Jurkat, Clone E6-1 (cell line): ENCODE measurements at places on chromosomes 12 and 14.

GRCh38 chr12:65419284-65420072 lies 141.0 kb downstream of the MSRB3 start:
- DNase-seq: peak; percentile 5

DNA sequence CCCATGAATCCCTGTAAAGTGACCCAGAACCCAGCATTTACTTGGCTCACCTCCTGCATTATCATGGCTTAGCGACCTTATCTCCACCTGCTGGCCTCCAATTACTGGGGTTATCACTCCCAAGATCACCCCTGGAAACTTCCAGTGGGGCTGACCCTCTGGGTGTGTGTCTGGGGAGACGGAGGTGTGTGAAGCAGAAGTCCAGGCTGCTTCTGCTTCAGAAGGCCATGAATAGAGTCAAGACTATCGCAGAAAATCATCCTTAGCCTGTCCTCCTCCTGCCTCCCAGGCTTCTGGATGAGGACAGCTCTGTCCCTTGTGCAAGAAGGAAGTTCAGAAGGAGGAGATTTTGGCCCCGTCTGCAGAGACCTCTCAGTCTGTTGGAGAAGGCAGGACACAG lies 408 bp upstream of the KRT72 start:
- no peak for DNase-seq

- no peak for DNase-seq
These were observed 1494.7 kb upstream of the TMEM132C start for GRCh38 chr12:126772171-126772864.

DNA sequence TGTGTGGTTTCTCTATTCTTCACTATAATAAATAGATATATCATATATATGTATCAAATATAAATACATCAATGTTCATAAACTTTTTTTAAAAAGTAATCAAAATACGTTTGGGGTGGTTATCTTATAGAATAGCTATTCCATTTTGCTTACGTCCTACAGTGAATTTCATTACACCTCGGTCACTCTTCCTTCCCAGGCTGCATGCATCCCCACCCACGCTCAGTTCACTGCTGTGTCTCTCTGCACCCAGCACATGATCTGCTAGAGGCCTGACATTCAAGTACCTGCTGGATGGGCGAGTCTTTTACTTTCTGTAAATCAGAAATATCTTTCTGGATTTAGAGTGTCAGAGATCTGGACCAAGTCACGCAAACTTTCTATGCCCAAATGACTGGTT lies 3.6 kb downstream of the STX2 start:
- no peak for DNase-seq

DNA sequence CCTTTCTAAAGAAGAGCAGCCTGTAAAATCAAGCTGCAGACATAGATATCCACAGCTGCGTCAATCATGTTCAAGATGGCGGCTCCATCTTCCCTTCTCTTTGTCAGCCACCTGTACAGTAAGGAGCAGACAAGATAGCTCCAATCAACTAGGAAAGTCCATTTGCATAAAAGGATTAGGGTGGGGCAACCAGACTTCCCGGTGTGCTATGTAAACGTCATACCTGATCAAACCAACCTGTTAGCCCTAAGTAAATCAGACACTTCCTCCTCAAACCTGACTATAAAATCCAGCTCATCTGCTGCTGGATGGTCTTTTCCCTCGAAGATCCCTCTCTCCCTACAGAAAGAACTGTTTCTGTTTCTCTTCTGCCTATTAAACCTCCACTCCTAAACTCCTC lies 60.1 kb downstream of the BCAT1 start:
- DNase-seq: no peak

- peak; percentile 35 for DNase-seq
These were observed 123.0 kb downstream of the PLXNC1 start for GRCh38 chr12:94271351-94271750.

GRCh38 chr14:101719708-101720107 lies 41.8 kb upstream of the PPP2R5C start:
- no peak for DNase-seq

DNA sequence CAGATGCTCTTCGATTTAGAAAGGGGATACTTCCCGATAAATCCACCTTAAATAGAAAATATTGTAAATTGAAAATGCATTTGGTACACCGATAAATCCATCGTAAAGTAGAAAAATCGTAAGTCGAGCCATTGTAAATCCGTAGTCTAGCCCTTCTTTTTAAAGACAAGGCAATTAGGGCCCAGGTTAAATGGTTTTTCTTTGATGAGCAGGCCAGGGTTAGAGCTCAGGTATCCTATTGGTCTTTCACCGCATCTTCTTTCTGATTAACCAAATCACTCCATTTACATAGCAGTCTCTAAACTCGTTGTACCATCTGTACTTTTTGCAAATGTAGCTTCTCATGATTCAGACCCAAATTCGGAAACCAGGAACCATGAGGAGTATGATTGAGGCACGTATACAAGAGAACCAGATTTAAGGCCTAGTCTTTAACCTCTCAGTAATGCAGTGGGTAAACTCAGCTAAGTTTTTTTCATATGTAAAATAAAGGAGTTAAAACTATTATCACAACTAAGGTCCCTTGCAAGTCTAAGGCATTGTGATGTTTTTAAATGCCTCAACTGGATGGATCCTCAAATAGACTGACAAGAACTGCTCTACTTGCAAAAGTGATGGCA lies 2.2 kb upstream of the YAF2 start:
- no peak for DNase-seq

GRCh38 chr14:59677771-59678231 lies 101.2 kb upstream of the CCDC175 start:
- no peak for DNase-seq

DNA sequence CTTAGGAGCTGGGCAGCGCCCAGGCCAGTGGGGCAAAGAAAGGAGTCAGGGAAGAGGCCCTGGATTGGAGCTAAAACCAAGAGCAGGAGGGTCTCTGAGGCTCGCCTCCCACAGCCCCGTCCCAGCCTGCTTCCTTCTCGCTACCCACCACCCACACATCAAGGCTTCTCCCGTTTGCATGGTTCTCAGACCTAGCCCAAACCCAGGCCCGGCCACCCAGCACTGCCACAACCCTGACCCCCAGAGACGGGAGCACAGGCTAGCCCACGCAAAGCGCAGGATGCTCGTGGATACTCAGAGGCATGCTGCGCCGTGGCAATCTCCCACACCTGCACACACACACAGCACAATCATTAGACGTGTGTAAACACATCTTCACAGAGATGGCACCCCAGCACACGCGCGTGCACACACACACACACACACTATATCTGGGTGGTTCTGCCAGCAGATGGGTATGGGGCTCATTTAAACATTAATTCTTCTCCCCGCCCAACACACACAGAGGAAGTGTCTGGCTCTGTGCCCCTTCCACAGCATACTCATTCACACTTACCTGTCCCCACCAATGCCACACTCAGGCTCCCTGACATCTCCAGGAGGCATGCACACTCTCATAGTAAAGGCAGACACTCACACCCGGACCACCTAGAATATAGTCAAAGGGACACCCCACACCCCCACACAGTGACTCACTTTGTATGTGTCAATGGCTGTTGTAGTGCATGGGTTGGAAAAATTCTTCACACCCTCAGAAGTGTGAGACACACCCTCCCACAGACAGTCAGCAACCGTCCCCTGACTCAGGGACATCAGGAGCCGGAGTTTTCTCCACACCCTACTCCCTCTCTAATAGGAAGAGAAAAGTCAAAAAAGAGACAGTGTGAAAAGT lies 1.1 kb downstream of the CARMIL3 start:
- no peak for DNase-seq

DNA sequence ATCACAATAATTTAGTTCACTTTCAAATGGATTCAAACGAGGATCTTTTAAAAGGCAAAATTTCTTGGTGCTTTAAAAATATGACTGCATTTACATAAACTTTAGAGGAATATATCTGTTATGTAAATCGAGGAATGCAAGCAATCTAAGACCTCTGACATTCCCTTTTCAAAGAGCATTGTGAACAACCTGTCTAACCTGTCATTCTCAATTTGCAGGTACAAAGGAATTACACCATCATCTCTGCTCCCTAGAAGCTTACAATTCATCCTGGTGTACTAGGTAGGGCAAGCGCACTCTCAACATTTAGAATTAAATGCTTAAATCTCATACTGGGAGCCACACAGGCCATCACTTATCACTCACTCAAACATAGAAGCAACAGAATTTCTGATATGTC lies 35.6 kb downstream of the BMP4 start:
- DNase-seq: no peak

- no peak for DNase-seq
These were observed 71.6 kb downstream of the ASCL4 start for GRCh38 chr12:107845980-107846659.

- DNase-seq: no peak
These were observed 197.6 kb upstream of the AVPR1A start for GRCh38 chr12:63348556-63348955.

DNA sequence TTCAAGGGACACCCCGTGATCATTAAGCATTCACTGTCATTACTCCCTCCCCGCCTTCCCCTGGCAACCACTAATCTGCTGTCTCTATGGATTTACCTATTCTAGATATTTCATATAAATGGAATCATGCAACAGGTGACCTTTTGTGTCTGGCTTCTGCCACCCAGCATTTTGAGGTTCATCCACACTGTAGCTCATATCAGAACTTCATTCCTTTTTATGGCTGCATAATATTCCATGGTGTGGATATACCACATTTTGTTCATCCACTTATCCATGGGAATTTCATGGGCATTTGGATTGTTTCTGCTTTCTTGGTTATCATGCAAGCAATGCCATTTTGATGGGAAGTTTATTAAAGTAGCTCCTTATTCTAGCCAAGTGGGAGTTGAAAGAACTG lies 184.2 kb upstream of the VASH1 start:
- DNase-seq: no peak

DNA sequence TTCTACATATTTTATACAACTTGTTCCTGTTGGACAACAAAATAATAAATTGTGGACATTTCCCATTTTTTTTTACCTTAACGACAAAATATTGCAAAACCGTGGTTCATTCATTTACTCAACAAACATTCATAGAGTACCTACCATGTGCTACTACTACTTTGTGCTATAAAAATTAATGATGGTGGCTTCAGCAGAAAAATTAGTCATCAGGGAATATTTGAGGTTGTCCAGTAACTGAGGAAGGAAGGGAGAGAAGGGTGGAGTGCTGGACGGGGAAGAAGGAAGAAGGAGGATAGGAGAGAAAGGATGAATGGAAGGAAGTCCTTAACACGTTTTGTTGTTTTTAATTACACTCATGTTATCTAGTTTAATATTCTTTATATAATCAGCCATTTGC lies 53.7 kb downstream of the PPFIBP1 start:
- DNase-seq: no peak

- DNase-seq: no peak
These were observed 52.0 kb downstream of the KLRG1 start for GRCh38 chr12:9041321-9041720.

DNA sequence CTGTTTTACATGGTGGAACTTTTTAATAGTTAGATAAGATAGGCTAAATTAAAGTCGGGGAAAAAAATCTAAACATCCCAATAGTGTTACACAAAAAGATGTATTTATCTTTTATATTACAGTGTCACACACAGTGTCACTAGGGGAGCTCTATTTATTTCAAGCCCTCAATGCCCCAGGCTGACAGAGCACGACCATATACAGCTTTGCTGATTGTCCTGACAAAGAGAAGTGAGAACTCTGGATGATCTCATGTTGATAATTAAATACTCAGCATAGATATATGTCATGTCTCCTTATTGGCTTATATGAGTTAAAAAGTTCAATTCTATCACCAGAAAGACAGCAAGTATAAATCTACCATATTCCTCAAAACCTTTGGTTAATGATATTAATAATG lies 594.3 kb downstream of the LRFN5 start:
- no peak for DNase-seq
